ENCODE measurements at places on chromosomes 7 and 10. TPM values are rescaled to one million over a fixed set of nuclear protein-coding genes. Genes with fewer than 3 reads are reported as not detected.

DNA sequence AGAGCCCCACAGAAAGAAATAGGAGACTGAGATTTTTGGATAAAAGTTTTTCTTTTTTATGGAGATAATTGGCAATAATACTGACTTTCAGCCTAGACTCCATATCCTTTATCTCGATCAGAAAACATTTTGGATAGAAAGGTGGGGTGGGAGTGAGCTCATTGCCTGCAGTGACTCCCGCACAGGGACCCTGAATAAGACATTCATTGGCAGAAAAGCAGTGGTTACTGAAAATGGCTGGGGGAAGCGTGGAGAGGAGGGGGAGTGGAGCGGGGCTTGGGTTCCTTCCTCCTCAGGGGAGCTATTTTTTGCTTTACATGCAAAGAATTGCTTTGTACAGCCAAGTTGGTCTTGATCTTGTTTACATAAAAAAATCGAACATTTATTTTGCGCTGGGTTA, 90.4 kb upstream of the BMPER start:
- DNase-seq: no peak

- no peak for DNase-seq
These were observed 55.8 kb upstream of the EXOC4 start for GRCh38 chr7:133196856-133197612.

DNA sequence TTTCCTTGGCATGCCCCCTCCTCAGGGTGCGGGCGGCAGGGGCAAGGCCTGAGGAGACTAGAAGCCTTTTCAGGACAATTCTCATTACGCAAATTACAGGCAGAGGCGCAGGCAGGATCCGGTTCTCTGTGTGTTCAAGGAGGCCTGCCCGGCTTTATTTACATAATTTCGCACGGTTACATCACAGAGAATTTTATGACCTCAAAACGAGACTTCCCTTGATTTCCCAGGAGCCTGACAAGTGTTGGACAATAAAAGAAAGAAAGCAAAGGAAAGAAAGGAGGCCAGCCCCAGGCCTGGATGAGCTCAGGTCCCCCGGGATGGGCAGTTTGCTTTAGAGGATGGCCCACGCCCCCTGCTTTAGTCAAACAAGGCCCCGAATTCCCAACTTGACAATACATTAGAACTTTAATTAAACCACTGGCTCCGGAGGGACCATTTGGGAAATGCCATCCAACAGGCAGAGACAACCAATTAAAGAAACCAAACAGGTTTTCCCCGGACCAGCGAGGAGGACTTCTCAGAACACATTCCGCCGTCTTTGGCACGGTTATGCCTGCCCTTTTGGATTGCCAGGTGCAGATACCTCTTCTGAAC, 2.9 kb downstream of the MNX1 start:
- DNase-seq: peak; percentile 53

DNA sequence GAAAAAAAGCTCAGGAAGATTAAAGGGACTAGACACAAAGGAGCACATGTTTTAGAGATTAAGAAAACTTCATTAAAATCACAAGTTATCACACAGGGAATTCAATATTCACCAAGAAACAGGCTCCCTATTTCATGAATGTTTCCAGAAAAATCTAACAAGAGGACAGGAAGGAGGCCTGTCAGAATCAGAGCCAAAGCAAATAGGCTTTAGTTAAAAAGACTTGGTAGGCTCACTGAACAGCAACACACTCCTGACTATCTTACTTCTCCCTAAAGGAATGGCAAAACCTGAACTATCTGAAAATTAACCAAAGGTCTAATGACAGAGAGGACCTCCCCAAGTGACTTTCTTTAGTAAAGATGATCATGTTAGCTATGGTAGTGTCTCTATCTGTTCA, 188.3 kb upstream of the MEOX2 start:
- DNase-seq: no peak

The CCDC3 gene
- total RNA-seq: 54.2 TPM

- no peak for DNase-seq
These were observed 30.5 kb downstream of the SHTN1 start for GRCh38 chr10:116974456-116975005.

GRCh38 chr10:78199005-78199725, 165.5 kb downstream of the RPS24 start:
- no peak for DNase-seq

All from suprapubic skin (tissue), 4 donors.